ENCODE measurements at places on chromosomes 6 and 20.

- H3K4me3 ChIP-seq: no peak overlapping the region
- no peak overlapping the region for H3K27ac ChIP-seq
- peaks cover 38% of the 10 kb centered on the region for H3K36me3 ChIP-seq
- DNase-seq: no peak
- no peaks in the 10 kb centered on the region for H3K27me3 ChIP-seq
Measured at GRCh38 chr20:33679758-33680485, 5.7 kb upstream of the NECAB3 start.

- peaks cover 3% of the 10 kb centered on the region for H3K4me1 ChIP-seq
- no peak within 1 kb of the TSS for H3K27ac ChIP-seq
- peak within 1 kb of the TSS; percentile 85 for H3K4me3 ChIP-seq
Measured at GRCh38 chr20:59042151-59042795, at the start of gene PRELID3B. Gene PRELID3B, minus strand, starts transcription at chr20:59042786. Its CDS starts 56 bp downstream, at chr20:59042730.

- H3K27me3 ChIP-seq: no peaks in the 10 kb centered on the region
- H3K36me3 ChIP-seq: no peaks in the 10 kb centered on the region
- DNase-seq: no peak
Measured at GRCh38 chr20:51195419-51195901, 172.6 kb upstream of the KCNG1 start.

GRCh38 chr6:40380271-40380670 is 206.9 kb downstream of the LRFN2 start:
- H3K27me3 ChIP-seq: no peaks in the 10 kb centered on the region
- H3K27ac ChIP-seq: no peak overlapping the region
- no peaks in the 10 kb centered on the region for H3K36me3 ChIP-seq
- no peaks in the 10 kb centered on the region for H3K4me1 ChIP-seq
- H3K4me3 ChIP-seq: no peak overlapping the region
- DNase-seq: no peak

- H3K4me1 ChIP-seq: no peaks in the 10 kb centered on the region
- DNase-seq: no peak
- no peak overlapping the region for H3K27ac ChIP-seq
Measured at GRCh38 chr6:43724914-43725642, 37.5 kb upstream of the MRPS18A start.

GRCh38 chr6:134531611-134532010 is 213.7 kb upstream of the SGK1 start:
- H3K4me3 ChIP-seq: no peak overlapping the region
- H3K27me3 ChIP-seq: no peaks in the 10 kb centered on the region
- DNase-seq: no peak
- no peak overlapping the region for H3K27ac ChIP-seq
- no peaks in the 10 kb centered on the region for H3K4me1 ChIP-seq

DNA sequence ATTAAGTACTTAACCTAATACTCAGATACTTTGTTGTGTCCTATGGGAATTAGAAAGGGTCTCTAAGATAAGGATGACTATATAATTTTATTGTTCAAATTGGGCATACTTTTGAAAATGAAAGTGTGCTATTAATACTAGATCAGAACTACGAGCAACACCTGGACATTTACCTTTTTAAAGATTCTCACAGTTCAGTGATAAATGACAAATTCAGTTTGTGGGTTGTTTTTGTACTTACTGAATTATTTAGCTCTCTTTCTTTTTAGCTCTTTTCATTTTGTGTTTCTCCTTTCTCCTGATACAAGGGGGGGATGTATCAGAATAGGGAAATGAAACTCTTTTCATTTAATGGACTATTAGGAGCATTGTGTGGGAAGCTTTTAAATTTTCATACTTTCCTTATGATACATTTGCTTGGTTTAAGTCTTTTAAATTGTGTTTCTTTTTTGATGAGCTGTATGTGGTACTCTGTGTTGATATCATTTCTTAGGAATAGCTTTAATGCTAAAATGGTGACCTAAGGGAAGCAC is 47.5 kb downstream of the PHF3 start:
- no peaks in the 10 kb centered on the region for H3K27me3 ChIP-seq
- no peak overlapping the region for H3K27ac ChIP-seq
- DNase-seq: no peak
- H3K36me3 ChIP-seq: peaks cover 9% of the 10 kb centered on the region
- H3K4me3 ChIP-seq: no peak overlapping the region

- H3K36me3 ChIP-seq: no peaks in the 10 kb centered on the region
- no peak overlapping the region for H3K4me3 ChIP-seq
Measured at GRCh38 chr6:137240168-137240567, 21.0 kb upstream of the IFNGR1 start.

DNA sequence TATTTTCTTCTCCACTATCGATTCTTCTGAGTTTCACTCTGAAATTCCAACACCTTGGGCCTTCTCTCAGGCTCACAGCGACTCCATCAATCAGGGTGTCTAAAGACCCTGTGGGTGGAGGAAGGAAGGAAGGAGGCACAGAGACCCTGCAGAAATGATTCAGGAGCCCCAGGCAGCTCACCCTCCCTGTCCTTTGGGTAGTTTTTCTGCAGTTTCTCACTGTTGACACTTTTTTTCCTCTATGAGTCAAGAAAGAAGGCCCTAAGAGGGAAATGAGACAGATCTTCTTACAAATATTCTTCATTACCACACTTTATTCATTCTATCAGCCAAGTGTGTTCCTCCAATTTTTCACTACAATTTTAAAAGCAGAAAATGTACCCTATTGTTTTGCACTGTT is 34.2 kb upstream of the TBXT start:
- H3K27me3 ChIP-seq: no peaks in the 10 kb centered on the region
- no peaks in the 10 kb centered on the region for H3K36me3 ChIP-seq
- no peaks in the 10 kb centered on the region for H3K4me1 ChIP-seq

GRCh38 chr6:39048481-39049399 is at the start of gene GLP1R:
Gene GLP1R, plus strand, starts transcription at chr6:39048781. Its CDS starts 60 bp downstream, at chr6:39048841.
- no peaks in the 10 kb centered on the region for H3K36me3 ChIP-seq
- H3K4me3 ChIP-seq: peak within 1 kb of the TSS; percentile 12
- H3K27me3 ChIP-seq: peaks cover 73% of the 10 kb centered on the region
- no peak within 1 kb of the TSS for H3K27ac ChIP-seq
- DNase-seq: peak; percentile 31

DNA sequence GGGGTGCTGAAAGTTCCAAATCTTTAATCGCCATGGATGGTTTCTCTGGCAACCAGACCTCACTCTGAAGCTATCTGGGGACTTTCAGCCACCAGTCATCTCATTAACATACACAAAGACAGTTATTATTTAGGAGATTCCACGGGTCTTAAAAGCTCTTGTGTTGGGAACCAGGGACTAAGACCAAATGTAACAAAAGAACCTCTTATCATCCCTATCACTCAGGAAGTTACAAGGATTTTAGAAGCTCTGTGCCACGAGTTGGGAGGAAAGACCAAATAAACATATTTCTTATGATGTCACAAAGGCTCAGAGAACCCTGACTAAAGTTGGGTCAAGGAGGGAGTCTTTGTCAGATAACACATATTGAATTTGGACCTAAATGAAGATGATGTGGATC is 17.7 kb downstream of the GPX6 start:
- no peak overlapping the region for H3K4me3 ChIP-seq
- H3K27ac ChIP-seq: no peak overlapping the region
- H3K27me3 ChIP-seq: no peaks in the 10 kb centered on the region
- H3K4me1 ChIP-seq: no peaks in the 10 kb centered on the region

GRCh38 chr6:45983062-45983461 is 32.6 kb downstream of the CLIC5 start:
- no peak overlapping the region for H3K27ac ChIP-seq
- no peaks in the 10 kb centered on the region for H3K36me3 ChIP-seq
- no peak for DNase-seq
- H3K4me3 ChIP-seq: no peak overlapping the region

- no peak for DNase-seq
- peak overlapping the region; percentile 84 for H3K4me3 ChIP-seq
- no peaks in the 10 kb centered on the region for H3K36me3 ChIP-seq
- H3K27ac ChIP-seq: no peak overlapping the region
- H3K27me3 ChIP-seq: no peaks in the 10 kb centered on the region
Measured at GRCh38 chr20:18794428-18794787, 19.2 kb upstream of the SCP2D1 start.

- no peak overlapping the region for H3K27ac ChIP-seq
- H3K27me3 ChIP-seq: no peaks in the 10 kb centered on the region
- no peak for DNase-seq
- no peaks in the 10 kb centered on the region for H3K4me1 ChIP-seq
- H3K4me3 ChIP-seq: no peak overlapping the region
Measured at GRCh38 chr20:38094373-38094891, 60.9 kb downstream of the RPRD1B start.

GRCh38 chr20:47609001-47609400 is 107.3 kb downstream of the NCOA3 start:
- H3K36me3 ChIP-seq: no peaks in the 10 kb centered on the region
- DNase-seq: no peak
- no peak overlapping the region for H3K27ac ChIP-seq
- no peak overlapping the region for H3K4me3 ChIP-seq

GRCh38 chr6:55198715-55199114 is 24.4 kb downstream of the HCRTR2 start:
- no peaks in the 10 kb centered on the region for H3K27me3 ChIP-seq
- H3K27ac ChIP-seq: no peak overlapping the region
- DNase-seq: no peak
- H3K36me3 ChIP-seq: no peaks in the 10 kb centered on the region
- H3K4me1 ChIP-seq: no peaks in the 10 kb centered on the region
- no peak overlapping the region for H3K4me3 ChIP-seq

- H3K4me1 ChIP-seq: peaks cover 3% of the 10 kb centered on the region
- no peak overlapping the region for H3K4me3 ChIP-seq
- H3K27me3 ChIP-seq: no peaks in the 10 kb centered on the region
- no peak for DNase-seq
- H3K27ac ChIP-seq: no peak overlapping the region
Measured at GRCh38 chr6:16471910-16472297, 233.5 kb downstream of the GMPR start.

GRCh38 chr6:38057994-38058393 is 238.5 kb downstream of the ZFAND3 start:
- H3K4me3 ChIP-seq: no peak overlapping the region
- peaks cover 4% of the 10 kb centered on the region for H3K36me3 ChIP-seq
- no peaks in the 10 kb centered on the region for H3K4me1 ChIP-seq
- no peak for DNase-seq

GRCh38 chr6:138593909-138594757 is 94.8 kb upstream of the NHSL1 start:
- H3K27ac ChIP-seq: no peak overlapping the region
- no peaks in the 10 kb centered on the region for H3K27me3 ChIP-seq
- peaks cover 3% of the 10 kb centered on the region for H3K4me1 ChIP-seq
- no peaks in the 10 kb centered on the region for H3K36me3 ChIP-seq
- DNase-seq: no peak

GRCh38 chr6:3835055-3835731 is 14.0 kb upstream of the FAM50B start:
- no peak overlapping the region for H3K27ac ChIP-seq
- no peak overlapping the region for H3K4me3 ChIP-seq
- H3K27me3 ChIP-seq: no peaks in the 10 kb centered on the region
- DNase-seq: no peak
- no peaks in the 10 kb centered on the region for H3K36me3 ChIP-seq
- no peaks in the 10 kb centered on the region for H3K4me1 ChIP-seq

- no peak overlapping the region for H3K4me3 ChIP-seq
- peaks cover 9% of the 10 kb centered on the region for H3K4me1 ChIP-seq
- no peaks in the 10 kb centered on the region for H3K27me3 ChIP-seq
- no peak for DNase-seq
Measured at GRCh38 chr20:40861427-40862008, 167.1 kb upstream of the TOP1 start.

GRCh38 chr6:109738667-109739066 is 47.6 kb downstream of the FIG4 start:
- peaks cover 1% of the 10 kb centered on the region for H3K4me1 ChIP-seq
- no peak for DNase-seq
- peaks cover 3% of the 10 kb centered on the region for H3K36me3 ChIP-seq
- H3K27ac ChIP-seq: no peak overlapping the region
- H3K27me3 ChIP-seq: no peaks in the 10 kb centered on the region

DNA sequence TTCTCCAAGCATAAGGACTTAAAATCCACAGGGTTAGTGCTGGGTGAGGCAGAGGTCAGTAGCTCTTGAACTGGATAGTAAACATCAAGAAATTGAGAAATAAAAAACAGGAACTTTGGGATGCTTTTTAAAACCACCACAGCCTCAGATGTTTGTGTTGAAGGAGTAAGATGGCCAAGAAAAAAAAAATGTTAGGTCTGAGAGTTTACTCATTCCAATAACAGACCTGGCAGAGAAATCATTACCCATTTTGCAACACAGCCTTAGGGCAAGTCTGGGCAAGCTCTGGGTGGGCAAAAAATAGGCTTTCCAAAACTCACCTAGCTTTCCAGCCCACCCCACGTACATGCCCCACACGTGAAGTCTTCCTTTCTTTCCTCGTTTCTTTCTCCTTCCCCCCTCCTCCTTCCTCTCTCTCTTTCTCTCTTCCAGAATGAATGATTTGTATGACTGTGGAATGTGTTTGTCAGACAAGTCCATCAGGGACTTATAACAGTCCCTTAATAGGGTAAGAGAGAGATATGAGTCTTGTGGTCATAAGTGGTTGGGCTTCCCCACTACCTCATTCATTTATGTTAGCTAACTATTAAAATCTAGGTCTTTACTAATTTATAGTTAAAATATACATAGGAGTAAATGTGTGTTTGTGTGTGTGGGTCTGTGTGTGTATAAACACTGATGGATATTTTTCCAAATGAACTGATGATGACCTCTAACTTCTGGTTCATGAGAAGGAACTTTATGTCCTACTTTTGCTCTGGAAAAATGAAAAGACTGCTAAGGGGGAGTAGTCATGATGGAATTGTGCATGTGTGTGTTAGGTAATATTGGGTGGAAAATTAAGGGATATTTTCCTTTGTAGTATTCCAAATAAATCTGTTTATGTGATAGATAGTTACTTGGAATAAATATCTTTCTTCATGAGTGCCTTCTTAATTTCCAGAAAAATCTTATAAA is 18.0 kb upstream of the DSE start:
- DNase-seq: no peak
- no peaks in the 10 kb centered on the region for H3K36me3 ChIP-seq
- no peaks in the 10 kb centered on the region for H3K27me3 ChIP-seq
- H3K4me3 ChIP-seq: no peak overlapping the region
- H3K27ac ChIP-seq: no peak overlapping the region
- H3K4me1 ChIP-seq: no peaks in the 10 kb centered on the region

DNA sequence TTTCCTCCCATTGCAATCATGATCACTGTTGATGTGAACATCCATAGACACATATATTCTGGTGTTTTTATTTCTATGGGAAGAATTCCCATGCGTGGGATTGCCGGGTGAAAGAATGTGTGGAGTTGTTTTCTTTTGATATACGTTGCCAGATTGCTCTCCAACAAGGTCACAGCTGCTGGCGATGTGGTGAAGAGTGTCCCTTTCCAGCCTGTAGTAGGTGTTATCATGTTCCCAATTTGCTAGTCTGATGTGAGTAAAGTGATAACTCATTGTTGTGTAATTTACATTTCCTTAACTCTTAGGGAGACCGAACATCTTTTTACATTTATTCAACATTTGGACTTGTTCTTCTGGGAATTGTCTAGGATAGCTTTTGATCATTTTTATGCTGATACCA is 14.5 kb upstream of the ELMO2 start:
- no peak for DNase-seq
- no peak overlapping the region for H3K4me3 ChIP-seq
- no peaks in the 10 kb centered on the region for H3K27me3 ChIP-seq
- no peaks in the 10 kb centered on the region for H3K36me3 ChIP-seq
- no peak overlapping the region for H3K27ac ChIP-seq
- H3K4me1 ChIP-seq: no peaks in the 10 kb centered on the region

GRCh38 chr6:143215363-143215762 is 154.7 kb downstream of the AIG1 start:
- H3K4me3 ChIP-seq: no peak overlapping the region
- no peak for DNase-seq
- H3K27me3 ChIP-seq: no peaks in the 10 kb centered on the region

Data from neuronal stem cell (in vitro differentiated cells).